ENCODE measurements at places on chromosomes 11 and 22.
A peak's percentile ranks its signal among the peaks of the same experiment; 100 is the strongest.

GRCh38 chr11:9259981-9260837 lies 4.9 kb downstream of the DENND5A start:
- DNase-seq, result peak; percentile 12

DNA sequence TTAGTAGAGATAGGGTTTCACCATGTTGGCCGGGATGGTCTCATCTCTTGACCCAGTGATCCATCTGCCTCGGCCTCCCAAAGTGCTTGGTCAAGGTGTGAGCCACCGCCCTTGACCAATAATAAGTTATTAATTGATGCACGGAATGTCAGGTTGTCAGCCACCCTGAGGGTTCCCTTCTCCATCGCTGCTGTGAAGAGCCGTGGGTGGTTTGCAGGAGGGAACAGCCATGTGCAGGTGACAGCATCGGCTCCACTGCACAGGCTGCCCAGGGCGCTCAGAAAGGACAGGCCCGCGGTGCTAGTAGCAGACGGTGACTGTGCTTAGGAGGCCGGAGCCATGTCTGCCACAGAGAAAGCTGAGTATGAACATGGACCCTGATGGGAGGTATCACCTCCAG lies 814.0 kb downstream of the BRD1 start:
- DNase-seq, result no peak

- no peak for DNase-seq
Observed at GRCh38 chr22:38923463-38924346, 33.7 kb upstream of the APOBEC3A start.

- DNase-seq, result no peak
Observed at GRCh38 chr11:18364495-18365073, 29.8 kb upstream of the LDHA start.

DNA sequence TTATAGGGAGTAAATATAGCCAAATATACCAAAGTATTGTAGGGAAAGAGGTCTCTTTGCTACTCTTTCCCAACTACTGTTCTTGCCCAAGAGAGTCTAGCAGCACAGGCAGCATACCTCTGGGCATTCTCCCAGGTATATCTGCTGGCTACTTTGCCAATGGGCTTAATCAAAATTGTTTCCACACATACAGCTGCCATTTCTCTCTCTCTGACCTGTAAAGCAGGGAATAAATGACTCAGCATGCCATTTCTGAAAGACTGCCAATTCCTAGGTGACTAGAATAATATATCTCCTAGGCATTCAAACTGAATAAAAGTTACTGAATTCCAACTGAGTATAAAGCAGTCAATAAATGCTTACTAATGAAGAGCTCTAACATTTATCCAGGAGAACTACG lies 44.6 kb downstream of the RDX start:
- DNase-seq, result peak; percentile 36

- no peak for DNase-seq
Observed at GRCh38 chr11:47591764-47592163, 2.4 kb downstream of the C1QTNF4 start.

DNA sequence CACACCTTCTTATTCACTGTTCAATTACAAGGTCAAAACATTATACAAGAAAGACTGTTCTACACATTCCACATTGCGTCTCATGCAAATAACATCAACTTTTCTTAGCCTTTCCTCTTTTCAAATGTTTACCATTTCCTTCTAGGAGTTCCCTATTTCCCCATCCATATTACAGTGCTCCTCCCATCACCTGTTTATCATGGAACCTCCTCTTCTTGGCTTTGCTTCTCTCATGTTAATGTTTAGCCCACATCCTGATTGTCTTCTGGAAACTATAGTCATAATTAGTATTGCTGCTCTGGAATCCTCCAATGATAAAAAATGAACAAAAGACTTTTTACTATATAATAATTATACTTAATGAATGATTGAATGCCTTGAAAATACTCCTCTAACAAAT lies 21.3 kb downstream of the OR52E1 start:
- no peak for DNase-seq

- DNase-seq, result peak; percentile 45
Observed at GRCh38 chr11:44950625-44951476, at the start of gene TP53I11. Gene TP53I11, minus strand, starts transcription at chr11:44950883. Its CDS starts 12,548 bp downstream, at chr11:44938335.

DNA sequence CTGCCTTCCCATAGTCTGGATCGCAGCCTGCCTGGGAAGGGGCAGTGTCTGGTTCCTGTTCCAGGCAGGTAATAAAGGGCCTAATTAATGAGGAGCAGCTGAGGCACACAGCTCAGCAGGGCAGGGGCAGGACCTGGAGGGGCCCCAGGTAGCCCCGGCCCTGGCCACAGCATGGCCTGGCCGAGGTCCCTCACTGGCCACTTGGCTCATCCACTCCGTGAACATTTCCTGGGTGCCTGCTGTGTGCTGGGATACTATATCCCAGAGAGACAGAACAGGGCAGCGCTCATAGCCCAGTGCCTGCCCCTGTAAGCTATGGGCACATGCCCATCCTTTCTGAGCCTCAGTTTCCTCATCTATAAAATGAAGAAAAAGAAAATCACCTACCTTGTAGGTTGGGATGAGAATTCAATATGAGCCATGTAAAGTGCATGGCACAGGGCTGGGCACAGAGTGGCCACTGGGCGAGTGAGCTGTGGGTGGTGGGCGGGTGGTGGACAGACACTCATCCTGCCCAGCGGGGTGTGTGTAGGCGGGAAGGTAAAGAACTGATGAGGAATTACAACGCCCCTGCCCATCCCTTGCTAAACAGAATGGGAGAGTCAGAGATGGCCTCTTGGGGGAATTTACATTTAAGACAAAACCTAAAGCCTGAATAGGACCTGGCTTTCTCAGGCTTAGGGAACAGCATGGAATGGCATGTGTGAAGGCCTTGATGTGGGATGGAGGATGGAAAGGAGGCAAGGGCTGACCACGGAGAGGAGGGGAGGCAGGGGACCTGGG lies 9.2 kb downstream of the MYRF start:
- DNase-seq, result no peak

DNA sequence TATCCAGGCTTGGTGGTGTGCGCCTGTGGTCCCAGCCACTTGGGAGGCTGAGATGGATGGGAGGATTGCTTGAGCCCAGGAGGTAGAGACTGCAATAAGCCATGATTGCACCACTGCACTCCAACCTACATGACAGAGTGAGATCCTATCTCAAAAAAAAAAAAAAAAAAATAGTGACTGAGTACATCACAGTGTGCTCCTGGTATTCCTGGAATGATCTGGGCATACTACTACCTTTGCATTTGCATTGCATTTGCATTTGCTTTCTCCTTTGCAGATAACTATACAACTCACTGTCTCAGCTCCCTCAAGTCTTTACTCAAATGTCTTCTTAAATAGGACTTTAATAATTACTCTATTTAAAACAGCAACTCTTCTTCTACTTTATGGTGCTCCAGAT lies 51.8 kb downstream of the DLG2 start:
- no peak for DNase-seq

DNA sequence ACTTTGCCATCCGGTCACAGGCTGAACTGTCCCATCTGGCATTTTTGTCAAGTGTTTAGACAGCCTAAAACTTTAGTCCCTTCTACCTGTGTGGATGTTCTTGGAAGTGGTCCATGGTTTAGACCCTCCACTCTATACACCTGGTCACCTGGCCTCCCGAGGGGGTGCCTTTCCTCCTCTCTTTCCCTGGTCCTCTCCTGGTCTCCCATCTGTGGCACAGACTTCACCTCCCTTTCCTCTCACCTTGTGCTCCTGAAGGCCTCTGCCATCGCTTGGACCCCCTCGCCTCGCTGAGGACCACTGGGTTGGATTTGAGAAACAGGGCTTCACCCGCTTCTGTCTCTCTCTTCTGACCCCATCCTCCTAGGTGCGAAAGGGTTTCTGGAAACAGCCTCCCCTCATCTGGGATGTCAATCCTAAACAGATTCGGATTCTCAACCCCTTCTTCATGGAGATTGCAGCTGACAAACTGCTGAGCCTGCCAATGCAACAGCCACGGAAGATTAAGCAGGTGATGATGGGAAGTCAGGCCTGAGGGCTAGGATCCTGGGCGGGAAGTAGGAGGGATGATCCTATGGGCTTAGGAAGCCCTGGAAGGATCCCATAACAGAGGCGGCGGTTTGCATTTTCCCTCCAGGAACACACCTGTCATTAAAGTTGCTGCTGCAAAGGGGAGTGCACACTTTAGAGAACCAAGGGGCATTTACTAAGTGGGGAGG lies 53.6 kb downstream of the ST3GAL4 start:
- no peak for DNase-seq

DNA sequence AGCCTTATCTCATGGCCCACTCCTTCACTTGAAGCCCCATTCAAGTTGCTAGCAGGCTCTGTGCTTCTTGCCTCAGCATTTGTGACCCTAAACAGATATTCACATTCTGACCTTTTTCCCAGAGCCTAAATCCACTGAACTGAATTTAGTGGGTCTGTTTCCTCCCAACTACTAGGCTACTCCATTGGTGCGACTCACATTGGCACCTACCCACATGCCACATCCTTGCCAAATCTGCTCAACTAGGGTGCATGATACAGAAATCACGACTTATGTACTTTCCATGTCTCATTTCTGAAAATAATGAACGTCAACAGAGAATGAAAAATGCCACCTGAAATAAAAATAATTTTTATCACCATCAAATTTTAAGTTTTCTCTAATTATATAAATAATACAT lies 8.4 kb upstream of the MMP12 start:
- DNase-seq, result no peak

GRCh38 chr11:76772783-76773106 lies 10.4 kb upstream of the TSKU start:
- DNase-seq, result no peak

DNA sequence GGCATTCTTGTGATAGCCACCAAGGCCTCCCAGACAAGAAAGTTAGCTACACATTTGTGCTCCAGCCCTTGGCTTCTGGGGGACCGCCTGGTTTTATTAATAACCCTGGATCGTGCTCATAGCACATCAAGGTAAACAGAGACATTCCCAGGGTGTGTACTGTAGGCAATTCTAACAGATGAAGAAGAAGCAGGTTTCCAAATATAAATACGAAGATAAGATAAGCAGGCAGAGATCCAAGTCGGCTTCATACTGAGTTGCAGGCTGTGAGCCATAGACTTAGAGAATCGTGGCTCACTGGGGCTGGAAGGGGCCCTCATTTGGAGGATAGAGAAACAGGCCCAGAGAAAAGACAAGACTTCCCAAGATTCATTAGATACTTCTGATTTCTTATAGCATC lies 131.4 kb downstream of the TENM4 start:
- DNase-seq, result no peak

GRCh38 chr11:10637731-10638151 lies 55.8 kb downstream of the IRAG1 start:
- DNase-seq, result no peak

GRCh38 chr11:80432057-80432456 lies 991.2 kb upstream of the TENM4 start:
- no peak for DNase-seq

DNA sequence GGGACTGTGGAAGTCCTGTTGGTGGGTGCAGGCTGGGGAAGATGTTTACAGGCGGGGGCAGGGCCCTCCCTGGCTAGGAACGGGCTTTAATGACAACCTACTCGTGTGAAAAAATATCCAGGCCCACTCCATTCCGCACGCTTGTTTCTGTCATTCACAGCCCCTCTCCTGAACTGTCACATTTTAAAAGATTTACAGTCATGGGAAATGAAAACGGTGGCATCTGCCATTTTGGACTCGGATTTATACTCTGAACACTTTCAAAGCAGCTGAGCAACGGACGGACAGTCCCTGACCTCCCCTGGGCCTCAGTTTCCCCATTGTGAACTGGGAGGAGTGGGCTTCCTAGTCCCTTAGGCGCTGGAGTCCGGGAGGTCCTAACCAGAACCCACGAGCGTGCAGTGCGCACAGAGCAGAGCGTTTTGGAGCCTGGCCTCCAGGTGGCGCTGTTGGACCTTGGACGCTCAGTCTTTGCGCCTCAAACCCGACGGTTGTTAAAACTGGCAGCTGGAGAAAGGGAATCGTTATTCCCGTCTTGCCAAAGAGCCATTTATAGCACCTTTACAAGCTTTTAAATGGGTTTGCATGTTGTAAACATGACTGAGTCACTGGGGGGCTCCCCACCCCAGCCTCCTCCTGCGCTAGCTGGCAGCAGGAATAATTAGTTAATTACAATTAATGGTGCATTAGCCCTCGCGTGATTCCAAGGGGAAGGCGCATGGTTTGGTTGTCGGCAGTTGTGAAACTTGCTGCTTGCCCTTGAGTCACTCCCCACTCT lies 75.3 kb downstream of the FBLN1 start:
- peak; percentile 88 for DNase-seq

- no peak for DNase-seq
Observed at GRCh38 chr11:3810951-3811350, 2.6 kb downstream of the PGAP2 start.

GRCh38 chr22:46634011-46634699 lies 14.0 kb downstream of the GRAMD4 start:
- no peak for DNase-seq

DNA sequence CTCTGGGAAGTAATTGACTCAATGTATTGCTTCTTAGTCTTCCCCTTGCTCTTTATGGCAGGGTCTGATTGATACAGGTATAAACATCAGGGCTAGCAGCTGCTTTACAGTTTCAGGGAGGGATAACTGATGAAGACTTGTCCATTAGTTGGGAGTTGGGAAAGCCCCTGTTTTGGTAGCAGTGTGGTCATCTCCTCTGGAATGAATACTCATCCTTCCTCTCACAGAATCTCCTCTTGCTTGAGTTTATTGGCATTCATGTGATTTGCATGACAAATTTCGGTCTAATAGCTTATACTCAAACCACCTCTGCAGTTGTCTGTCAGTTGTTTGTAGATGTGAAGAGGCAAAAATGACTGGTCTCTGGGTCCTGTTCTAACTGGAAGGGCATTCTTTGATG lies 79.7 kb downstream of the FAT3 start:
- DNase-seq, result no peak

- DNase-seq, result peak; percentile 77
Observed at GRCh38 chr22:25572708-25573171, 8.3 kb downstream of the GRK3 start.

GRCh38 chr11:65609665-65610064 lies 4.4 kb downstream of the MAP3K11 start:
- no peak for DNase-seq

- peak; percentile 52 for DNase-seq
Observed at GRCh38 chr22:29269731-29270474, 1.8 kb downstream of the EWSR1 start.

GRCh38 chr11:103883856-103884255 lies 152.6 kb upstream of the DDI1 start:
- DNase-seq, result no peak

GRCh38 chr11:1167751-1168231 lies 10.0 kb downstream of the MUC5AC start:
- DNase-seq, result no peak

DNA sequence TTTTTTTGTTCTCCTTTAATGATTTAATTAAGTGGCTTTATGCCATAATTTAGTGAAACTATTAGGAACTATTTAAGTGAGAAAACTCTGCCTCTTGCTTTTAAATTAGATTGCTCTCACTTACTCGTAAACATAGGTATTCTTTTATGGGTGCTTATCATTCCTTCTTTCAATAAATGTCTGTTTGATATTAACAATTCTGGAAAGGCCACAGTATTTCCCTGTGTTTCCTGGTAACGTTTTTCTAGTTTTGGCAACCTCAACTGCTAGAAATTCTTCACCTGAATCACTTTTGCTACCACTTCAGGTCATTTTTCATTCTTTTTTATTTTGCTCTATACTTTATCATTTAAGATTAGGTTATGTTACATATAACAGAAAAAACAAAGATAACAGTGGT lies 19.9 kb upstream of the NCR3LG1 start:
- no peak for DNase-seq

- DNase-seq, result no peak
Observed at GRCh38 chr11:115168686-115169085, 335.5 kb downstream of the CADM1 start.

- peak; percentile 71 for DNase-seq
Observed at GRCh38 chr11:59216641-59217564, 4.2 kb upstream of the MPEG1 start.

GRCh38 chr11:101812546-101812945 lies 102.3 kb upstream of the CEP126 start:
- DNase-seq, result no peak

All from OCI-M1 (cell line).